Osteocyte (in vitro differentiated cells): ENCODE measurements at places on chromosomes 2 and 18. TPM values are rescaled to one million over a fixed set of nuclear protein-coding genes. Genes with fewer than 3 reads are reported as not detected.

The KIAA1328 gene
- total RNA-seq = 10.1 and 10.7 TPM in 2 replicates

The SLC16A14 gene
- 18.9 and 21.6 TPM in 2 replicates for total RNA-seq

The CWC22 gene
- total RNA-seq = 19.4 and 20.1 TPM in 2 replicates

The HOXD1 gene
- not detected in 2 replicates for total RNA-seq

The FEV gene
- not detected in 2 replicates for total RNA-seq

The MPP4 gene
- total RNA-seq = 0.52 and 0.83 TPM in 2 replicates

The MOGAT1 gene
- total RNA-seq = not detected in 2 replicates

The FOXD4L1 gene
- 0.18 and 0.21 TPM in 2 replicates for total RNA-seq

The CTNNA2 gene
- not detected in 2 replicates for total RNA-seq

The SCYGR4 gene
- not detected in 2 replicates for total RNA-seq

The WNT10A gene
- not detected in 2 replicates for total RNA-seq

The TIGD1 gene
- total RNA-seq = 6.7 and 8.2 TPM in 2 replicates

The CFAP221 gene
- total RNA-seq = not detected in 2 replicates

The LIPT1 gene
- 4.9 and 6.3 TPM in 2 replicates for total RNA-seq

The SCN7A gene
- total RNA-seq = 0.11 TPM in 1 of 2 replicates, not detected in the other

The M1AP gene
- total RNA-seq = not detected in 2 replicates

The ACVR1C gene
- 0.08 and 0.16 TPM in 2 replicates for total RNA-seq

The TMEM87B gene
- total RNA-seq = 10.4 and 11.5 TPM in 2 replicates

The ATP8B1 gene
- total RNA-seq = 38.5 and 38.7 TPM in 2 replicates
